Amniotic epithelial cell (primary cell): ENCODE measurements at places on chromosomes 3 and 15.
A peak's percentile ranks its signal among the peaks of the same experiment; 100 is the strongest.

DNA sequence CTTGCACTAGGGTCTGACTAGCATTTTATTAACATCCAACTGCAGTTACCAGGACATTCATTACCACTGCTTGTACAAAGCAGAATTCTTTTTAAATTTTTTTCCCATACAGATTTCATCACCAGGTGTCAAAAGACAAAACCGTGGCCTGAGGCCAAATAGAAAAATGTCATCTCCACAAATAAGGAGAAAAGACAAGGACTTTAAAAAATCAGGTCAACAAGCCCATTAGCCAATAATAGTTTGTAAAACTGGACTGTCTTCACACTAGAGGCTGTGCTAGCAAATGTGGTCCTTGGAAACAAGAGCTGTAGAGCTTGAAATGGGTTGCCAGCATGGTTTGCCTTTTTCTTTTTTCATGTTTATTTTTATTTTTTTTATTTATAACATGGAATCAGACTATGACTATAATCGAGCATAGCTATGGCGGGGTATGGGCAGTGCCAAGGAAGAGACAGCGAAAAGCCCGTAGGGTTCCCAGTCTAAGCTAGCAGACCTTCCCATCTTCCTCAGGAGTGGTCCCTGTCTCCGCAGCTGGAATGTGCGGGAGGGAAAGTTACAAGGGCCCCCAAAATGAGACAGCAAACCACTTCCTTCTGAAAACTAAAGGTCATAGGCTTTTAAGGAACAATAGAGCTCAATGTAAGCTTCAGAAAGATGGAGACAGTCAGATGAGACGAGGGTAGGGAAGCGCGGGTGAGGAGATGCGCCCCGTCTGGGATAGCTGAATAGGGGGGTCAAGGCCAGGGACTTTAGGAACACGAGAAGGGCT, 1.5 kb downstream of the PTPN9 start:
- peak; percentile 29 for DNase-seq

DNA sequence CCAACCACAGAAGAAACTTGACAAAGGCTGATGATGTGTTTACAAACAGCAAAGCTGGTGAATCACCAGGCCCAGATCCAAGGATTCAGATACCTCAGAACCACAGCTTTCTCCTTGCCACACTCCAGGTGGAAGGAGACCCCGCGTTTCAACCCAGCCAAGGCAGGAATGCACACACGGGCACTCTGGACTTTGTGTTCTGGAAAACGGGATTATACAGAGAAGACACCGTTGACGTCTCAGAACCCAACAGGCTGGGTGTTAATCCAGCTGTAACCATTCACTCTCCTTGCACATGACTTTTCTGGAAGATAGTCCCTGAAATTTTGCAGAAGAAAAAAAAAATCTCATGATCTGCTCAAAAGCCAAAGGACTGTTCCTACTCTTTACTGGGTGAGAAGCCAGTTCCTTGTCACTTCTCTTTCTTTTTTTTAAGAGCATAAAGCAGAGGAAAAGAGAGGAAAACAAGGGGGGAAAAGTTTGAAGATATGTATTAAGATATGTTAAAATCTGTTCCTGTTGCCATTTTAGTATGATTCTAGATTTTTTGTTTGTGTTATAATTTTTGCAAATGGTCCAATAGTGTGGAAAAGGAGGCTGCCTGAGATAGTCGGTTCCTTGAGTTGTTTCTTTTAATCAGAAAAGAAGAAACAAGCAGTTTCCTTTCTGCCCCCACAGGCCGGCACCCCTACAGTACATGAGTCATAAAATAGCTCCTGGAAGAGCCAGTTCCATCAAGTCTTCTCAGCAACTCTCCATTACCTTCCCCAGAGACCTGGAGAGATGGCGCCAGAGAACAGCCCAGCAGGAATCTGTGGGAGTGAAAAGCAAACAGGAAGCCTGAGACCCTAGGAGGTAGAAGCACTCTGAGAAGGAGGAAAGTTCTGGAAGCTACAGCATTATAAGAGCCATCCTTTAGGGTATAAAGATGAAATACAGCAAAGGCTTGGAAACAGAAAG, 73.1 kb downstream of the RORA start:
- DNase-seq, result peak; percentile 44

GRCh38 chr3:84601303-84601702, 357.5 kb upstream of the CADM2 start:
- no peak for DNase-seq

DNA sequence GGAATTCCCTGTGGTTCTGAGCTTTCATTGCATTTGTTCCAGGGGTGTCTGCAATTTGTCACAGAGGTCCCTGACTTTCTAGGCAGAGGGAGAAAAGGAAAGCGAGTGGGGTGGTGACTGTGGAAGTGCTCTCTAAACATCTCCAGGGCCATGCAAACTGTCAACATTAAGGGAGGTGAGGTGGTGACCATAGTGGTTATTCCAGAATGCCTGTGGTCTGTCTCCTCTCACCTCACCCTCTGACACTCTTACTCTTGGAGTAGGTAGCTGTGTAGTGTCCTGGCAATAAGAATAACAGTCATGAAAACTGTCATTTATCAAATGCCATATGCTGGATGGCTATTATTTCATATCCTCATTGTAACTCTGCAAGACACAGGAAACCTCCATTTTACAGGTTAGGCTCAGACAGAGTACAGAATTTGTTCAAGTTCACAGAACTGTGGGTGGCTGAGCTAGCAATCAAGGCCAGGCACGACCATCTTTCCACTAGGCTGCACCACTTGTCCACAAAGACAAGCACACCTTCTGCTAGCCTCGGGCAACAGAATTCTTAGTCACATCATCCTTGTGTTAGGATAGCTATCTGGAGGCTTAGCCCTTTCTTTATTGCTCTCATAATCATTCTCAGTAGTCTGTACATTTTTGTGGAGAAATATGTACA, 179.4 kb downstream of the CD47 start:
- no peak for DNase-seq

DNA sequence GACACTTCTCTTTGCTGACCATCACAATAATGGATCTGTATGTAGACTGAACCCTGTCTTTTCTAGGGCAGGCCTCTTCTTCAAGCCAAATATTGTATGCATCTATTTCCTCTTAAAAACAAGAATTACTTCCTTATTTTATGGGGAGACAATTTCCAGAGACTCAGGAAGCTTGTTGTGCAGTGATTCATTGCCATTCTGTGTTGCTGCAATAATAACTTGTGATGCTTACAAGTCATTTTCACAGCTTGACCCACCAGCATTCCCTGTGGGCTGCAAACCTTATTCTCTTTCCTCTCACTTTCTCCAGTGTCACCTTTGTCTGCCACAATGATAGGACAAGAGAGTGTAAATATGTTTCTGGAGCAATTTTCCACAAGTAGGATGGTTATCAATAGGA, 276.7 kb upstream of the SGO1 start:
- DNase-seq, result peak; percentile 4

GRCh38 chr15:59052915-59053407, 52.0 kb upstream of the CCNB2 start:
- no peak for DNase-seq

GRCh38 chr15:95556866-95557225, 773.7 kb upstream of the NR2F2 start:
- DNase-seq, result peak; percentile 49

DNA sequence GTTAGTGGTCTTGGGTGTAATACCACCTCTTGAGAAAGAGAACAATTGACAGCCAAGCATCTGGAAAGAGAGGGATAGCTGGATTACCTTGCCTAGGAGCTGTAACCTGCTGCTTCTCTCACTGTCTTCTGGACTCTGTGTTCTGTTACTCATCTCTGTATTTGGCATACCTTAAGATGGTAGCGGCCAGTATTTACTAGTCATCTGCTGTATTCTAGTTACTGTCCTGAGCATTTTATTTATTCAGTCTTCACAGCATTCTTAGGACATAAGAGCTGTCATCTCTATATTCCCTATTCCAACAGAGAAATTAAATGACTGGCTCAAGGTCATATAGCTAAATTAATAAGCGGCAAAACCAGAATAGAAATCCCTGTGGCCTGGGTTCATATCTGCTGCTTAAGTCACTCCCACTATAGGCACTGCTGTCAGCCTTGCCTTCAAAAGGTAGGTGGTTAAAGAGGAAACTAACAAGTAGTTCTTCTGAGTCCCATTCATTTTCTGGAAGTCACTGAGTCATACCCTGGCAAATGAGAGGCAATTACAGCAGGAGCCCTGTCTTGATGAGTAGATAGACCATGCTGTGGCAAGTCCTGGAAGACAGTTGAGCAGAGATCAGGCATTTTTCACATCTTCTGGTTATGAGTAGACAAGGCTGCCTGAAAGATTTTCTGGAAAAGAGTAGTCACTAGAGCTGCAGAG, 68.2 kb downstream of the RAB7A start:
- DNase-seq, result peak; percentile 88

GRCh38 chr3:101758224-101758623, 20.8 kb upstream of the NXPE3 start:
- peak; percentile 7 for DNase-seq

GRCh38 chr3:173140986-173141385, at the start of gene SPATA16:
TSS of gene SPATA16 (minus strand) at chr3:173141235. CDS start at chr3:173117731, 23,504 bp downstream.
- no peak for DNase-seq

- no peak for DNase-seq
These were observed 51.4 kb downstream of the SSUH2 start for GRCh38 chr3:8593021-8593827.

DNA sequence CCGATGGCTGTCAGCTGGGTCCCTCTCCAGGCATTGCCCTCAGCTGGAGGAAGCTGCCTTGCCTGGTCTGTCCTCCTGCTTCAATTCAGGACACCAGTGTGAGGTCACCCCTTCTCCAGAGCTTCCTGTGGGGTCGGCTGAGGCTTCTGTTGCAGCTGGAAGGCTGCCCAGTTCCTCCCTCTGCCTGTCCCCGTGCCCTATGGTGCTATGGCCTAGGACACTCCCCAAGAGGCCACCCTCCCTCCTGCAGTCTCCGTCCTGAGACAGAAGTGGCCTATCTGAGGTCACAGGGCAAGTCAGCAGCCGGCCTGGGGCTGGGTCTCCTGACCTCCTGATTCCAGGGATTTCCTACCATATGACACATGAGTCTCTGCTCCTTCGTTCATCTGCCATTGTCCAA, 57.9 kb downstream of the RASGRF1 start:
- no peak for DNase-seq

- peak; percentile 99 for DNase-seq
These were observed 132.1 kb downstream of the LPP start for GRCh38 chr3:188286087-188286513.

DNA sequence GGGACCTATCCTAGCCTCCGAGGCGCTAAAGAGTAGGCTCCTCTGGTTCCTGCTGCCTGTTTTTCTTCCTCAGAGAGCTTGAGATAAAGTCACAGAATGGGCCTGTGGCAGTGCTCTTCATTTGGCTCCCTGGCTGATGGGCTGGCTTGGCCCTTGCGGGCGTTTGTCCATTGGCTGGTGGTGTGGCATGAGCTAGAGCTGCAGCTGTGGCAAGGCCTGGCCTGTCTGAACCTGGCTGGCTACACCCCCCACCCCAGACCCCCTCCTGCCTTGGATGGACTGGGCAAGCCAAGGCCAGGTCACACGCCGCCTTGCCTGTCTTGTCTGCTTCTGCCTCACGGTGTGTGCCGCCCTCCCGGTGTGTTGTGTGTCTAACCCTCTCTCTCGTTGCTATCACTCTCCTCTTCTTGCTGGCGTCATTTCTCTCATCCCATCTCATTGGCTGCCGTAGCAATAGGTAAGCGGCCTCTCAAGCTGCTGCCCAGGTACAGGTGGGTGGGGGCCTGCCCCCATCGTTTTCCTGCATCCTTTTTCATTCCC, 3.2 kb downstream of the AP2M1 start:
- no peak for DNase-seq

DNA sequence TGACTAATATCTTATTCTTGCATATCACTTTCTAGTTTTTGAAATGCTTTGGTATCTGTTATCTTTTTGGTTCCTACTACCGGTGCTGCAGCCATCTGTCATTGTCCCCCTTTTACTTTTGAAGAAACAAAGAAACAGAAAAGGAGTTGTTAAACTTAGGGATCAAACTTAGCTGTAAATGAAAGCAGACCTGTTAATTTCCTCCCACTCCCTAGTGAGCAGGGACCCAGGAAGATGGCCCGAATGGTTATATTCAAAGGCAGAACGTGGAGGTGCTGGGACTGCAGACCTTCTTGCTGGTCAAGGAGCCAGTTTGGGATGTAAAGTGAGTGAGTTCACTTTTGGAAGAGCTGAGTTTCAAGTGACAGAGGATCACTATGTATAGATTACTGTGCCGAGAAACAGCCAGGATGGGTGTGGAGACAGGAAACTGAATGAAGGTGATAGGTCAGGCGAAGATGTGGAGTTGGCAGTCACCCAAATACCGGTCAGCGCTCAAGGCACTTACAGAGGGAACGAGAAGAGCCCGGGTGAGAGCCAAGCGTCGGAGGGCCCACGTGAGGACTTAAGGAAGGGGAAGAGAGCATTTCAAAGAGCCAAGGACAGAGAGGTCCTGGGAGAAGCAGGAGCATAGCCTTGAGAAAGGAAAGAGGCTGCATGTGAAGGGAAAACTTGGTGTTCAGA, 20.1 kb downstream of the KBTBD8 start:
- DNase-seq, result no peak

DNA sequence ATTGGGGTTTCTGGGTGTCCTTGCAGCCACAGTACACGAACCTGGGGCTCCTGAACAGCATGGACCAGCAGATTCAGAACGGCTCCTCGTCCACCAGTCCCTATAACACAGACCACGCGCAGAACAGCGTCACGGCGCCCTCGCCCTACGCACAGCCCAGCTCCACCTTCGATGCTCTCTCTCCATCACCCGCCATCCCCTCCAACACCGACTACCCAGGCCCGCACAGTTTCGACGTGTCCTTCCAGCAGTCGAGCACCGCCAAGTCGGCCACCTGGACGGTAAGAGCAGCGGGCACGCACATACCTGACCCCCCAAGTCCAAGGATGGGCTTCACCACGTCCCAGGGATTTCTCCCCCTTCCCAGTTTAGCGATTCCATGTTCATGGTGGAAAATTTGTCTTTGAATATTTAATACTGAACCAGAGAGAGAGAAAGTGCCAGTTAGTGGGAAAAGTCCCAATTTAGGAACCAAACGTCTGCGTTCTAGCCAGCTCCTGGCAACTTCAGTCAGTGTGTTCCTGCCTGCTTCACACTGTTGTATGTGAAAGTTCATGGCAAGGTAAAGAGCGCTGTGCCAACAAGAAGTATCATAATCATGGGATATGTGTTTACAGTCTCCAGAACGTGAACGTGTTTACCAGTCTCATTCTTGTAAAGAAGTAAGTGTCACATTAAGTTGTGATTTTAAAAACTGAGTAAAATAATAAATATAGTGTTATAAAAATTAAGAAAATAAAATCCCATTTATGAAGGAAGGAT, 177.2 kb downstream of the TP63 start:
- DNase-seq, result no peak

DNA sequence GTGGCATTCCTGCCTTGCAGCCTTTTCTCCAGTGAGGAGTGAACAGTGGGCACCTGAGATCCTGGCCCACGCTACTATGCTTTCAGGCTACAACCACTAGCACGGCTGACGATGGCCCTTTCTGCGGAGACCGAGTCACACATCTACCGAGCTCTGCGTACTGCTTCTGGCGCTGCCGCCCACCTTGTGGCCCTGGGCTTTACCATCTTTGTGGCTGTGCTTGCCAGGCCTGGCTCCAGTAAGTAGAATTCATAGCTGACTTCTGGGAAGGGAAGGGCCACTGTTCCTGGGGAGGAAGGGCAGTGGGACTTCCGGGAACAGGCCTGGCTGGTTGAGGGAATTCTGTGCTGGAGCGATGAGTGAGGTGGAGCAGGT, 648 bp downstream of the CYB561D2 start:
- no peak for DNase-seq

- peak; percentile 67 for DNase-seq
These were observed 6.4 kb upstream of the ANKDD1A start for GRCh38 chr15:64905119-64905831.
